ENCODE measurements at places on chromosomes 5 and 9.

DNA sequence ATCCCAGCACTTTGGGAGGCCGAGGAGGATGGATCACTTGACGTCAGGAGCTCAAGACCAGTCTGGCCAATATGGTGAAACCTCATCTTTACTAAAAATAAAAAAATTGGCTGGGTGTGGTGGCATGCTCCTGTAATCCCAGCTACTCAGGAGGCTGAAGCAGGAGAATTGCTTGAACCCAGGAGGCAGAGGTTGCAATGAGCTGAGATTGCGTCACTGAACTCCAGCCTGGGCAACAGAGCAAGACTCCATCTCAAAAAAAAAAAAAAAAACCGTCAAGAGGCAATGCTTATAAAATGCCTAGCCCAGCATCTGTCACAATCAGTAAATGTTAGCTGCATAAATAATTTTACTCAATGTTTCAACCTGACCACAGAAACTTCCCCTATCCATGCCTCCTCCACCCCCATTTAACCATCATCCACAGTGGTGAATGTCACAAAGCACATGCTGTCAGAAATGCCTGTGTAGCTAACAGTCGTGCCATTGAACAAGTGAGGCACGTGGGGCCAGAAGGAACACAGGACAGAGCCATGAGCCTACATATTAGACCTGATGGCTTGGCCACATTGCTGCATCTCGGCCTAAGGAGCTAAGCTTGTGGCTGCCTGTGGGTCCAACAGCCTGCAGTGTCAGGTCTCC is 16.8 kb upstream of the TCOF1 start:
- no peak for DNase-seq

DNA sequence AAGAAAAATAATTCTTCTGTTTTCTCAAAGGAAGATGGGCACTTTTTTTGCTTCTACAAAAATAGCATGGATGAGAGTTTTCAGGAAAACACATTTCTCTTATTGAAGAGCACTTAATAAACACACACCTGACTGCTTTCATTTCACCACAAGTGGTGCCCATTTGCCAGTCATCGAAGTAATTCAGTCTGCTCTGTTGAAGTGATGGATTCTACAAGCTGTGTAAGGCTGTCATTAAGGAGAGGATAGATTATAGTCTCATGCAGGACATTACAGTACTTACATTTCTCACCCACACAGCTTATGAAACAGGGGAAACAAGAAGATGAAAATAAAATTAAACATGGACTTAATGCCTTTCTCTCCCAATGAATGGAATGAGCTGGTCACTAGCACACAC is 165.2 kb downstream of the NR2F1-AS1 start:
- no peak for DNase-seq

DNA sequence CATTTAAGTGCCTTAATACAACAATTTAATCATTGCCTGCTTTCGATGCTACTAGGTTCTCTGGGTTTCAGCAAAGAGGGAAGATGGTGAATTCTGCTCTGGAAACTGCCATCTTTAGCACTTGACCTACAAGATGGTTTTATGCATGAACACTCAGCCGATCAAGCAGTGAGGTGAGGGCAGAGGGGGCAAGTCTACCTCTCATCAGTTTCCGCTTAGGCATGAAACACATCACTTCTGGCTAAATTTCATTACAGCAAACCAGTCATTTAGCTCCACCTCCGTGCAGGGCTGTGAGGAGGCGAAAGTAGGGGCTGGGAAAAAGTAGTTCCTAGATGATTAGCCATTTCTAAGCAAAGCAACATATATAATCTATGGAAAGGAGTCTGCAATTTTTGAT is 1018.0 kb downstream of the CDH18 start:
- no peak for DNase-seq

- DNase-seq: peak; percentile 84
Measured at GRCh38 chr5:42912184-42912798, 100.6 kb upstream of the SELENOP start.

DNA sequence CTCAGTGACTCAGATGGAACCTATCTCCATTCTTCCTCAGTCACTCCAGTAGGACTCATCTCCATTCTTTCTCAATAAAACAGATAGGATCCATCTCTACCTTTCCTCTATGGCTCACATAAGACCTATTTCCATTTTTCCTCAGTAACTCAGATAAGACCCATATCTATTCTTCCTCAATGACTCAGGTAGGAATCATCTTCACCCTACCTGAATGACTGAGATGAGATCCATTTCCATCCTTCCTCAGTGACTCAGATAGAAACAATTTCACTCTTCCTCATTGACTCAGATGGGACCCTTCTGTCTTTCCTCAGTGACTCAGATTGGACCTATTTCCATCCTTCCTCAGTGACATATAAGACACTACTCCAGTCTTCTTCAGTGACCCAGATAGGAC is 165.1 kb downstream of the FBXO4 start:
- DNase-seq: no peak

- DNase-seq: no peak
Measured at GRCh38 chr9:101601904-101602765, 7.4 kb upstream of the PPP3R2 start.

DNA sequence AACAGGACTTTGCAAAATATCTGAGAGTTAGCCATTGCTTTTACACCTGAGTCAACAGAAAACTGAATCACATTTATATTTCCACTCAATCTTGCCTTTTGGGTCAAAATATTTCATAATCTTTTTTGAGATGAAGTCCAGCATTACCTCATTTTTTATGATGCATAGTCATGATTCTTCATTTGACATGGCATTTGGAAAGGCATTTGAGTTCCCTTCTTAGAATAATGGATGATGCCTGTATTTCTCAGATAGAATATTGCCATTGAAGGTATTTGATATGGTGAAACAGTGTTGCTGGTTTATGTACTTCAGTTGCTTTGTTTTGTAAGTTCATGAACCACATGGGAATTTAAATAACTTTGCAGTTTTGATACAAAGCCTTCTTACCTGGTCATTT is 180.4 kb downstream of the PRR16 start:
- DNase-seq: no peak

- DNase-seq: no peak
Measured at GRCh38 chr9:19965336-19965735, 176.5 kb upstream of the SLC24A2 start.

GRCh38 chr9:5442400-5443011 is 4.8 kb upstream of the PLGRKT start:
- peak; percentile 83 for DNase-seq

DNA sequence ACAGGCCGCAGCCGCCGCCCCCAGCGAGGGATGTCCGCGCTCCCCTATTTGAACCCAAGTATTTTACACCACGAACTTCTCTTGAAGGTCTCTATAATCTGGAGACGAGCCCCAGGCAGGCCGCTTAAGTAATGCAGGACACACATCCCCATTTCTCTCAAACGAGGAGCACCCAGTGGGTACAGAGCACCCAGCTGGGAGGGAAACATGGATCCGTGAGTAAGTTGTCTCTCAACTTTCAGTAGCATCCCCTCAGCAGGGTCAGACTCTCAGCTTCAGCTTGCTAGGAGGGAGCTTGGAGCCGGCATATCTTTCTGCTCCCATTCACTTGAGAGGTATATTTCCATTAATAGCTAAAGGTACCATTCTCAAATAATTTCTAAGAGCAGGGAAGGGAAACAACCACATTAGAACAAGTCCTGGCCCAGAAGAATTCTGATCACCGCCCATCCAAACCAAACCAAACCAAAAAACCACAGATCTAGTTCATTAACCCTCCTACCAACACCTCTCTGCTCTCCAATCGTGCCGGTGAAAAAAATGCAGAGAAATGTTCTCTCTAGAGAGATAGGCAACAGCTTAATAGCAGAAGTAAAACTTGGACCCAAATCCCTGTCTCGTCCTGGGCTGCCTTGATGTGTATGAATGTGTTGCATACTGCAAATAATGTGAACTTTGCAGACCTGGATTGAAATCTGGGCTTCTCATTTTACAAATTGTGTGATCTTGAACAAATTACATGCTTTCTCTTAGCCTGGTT is 910 bp downstream of the TDRD7 start:
- peak; percentile 85 for DNase-seq

DNA sequence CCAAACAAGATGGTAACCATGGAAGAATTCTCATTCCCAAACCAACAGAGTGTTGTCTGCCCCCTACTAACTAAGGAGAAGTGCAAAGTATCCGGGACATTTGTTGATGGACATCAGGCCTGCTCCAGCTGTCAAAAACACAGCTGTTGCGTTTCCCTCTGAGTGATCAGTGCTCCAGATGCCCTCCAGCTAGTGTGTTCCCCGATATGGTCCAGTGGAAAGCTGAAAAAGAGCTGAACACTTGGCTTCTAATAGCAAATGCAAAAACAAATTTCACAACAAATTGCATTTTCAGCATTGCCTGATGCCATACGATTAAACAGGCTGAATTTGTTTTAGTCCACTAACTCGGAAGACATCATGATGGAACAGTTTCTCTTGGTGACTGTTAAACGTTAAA is 1398.7 kb downstream of the PTPRD start:
- no peak for DNase-seq

DNA sequence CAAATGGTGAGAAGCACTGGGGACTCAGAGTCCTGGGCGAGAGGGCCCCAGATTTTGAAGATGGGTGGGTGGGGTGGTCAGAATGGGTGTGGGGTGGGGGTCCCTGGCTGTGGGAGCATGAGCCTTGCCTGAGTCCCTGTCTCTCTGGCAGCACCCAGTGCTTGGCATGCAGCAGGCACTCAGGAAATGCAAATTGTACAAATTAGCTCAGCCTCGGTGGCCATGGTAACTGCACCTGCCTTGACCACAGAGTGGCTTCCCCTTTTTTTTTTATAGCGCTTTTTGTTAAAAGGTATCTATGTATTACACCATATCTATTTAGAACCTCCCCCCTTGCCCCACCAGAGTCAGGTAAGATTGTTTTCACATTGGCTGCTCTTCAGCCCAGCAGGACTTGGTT is 19.2 kb upstream of the PITX1 start:
- peak; percentile 38 for DNase-seq

DNA sequence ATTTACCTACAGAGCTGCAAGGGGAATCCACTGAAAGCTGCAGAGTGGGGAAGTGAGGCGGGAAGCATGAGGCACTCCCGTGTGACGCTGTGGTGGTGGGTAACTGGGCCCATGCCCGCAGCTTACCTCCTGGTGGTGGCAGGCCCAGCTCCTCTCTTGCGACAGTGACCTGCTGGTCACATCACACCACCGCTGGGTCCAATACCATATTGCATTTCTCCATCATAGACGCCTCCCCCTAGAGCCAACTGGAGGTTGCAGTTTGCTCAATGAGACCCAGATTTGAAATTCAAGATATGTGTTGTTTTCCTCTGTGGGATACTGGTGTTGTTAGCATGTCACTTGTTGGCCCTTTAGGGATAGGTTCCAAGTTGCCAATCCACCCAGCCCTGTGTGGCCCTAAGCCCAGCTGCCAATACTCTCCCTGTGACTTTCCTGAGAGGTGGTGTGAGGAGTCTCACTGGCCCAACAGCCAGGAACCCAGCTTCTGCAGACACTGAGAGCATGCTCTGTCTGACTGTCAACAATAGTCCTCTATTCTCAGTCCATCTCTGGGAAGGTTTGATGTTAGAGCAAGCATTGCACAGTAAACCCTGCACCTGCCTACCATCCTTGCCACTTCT is 428.3 kb downstream of the GADD45G start:
- no peak for DNase-seq

All from osteoblast (primary cell).